ENCODE measurements at places on chromosomes 5 and 9.
A peak's percentile ranks its signal among the peaks of the same experiment; 100 is the strongest.

GRCh38 chr9:134165357-134166315 lies 1.3 kb upstream of the RNU6ATAC start:
- no peak for DNase-seq

- DNase-seq = no peak
These were observed 118.6 kb downstream of the SPEF2 start for GRCh38 chr5:35736280-35736679.

GRCh38 chr9:134052491-134052890 lies 15.3 kb downstream of the BRD3 start:
- no peak for DNase-seq

- no peak for DNase-seq
These were observed 291.4 kb downstream of the ARHGEF28 start for GRCh38 chr5:73917433-73917832.

DNA sequence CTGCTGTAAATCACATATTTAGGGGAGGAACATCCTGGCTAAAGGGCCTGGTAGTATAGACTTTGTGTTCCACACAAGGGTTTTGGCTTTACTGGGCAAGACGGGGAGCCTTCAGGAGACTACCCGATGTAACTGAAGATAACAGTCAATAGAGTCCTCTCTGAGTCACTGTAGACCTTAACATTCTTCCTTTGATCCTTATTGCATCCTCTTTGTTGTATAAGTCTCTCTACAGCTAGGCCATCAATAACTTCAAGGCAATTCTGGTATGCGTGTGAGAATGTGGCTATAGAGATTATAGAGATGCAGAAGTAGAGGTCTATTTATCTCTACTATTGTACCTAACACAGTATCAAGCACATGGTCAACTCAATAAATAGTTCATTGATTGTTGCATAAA lies 67.3 kb upstream of the STK32A start:
- DNase-seq = no peak

GRCh38 chr9:4066120-4066519 lies 233.7 kb downstream of the GLIS3 start:
- DNase-seq = no peak

DNA sequence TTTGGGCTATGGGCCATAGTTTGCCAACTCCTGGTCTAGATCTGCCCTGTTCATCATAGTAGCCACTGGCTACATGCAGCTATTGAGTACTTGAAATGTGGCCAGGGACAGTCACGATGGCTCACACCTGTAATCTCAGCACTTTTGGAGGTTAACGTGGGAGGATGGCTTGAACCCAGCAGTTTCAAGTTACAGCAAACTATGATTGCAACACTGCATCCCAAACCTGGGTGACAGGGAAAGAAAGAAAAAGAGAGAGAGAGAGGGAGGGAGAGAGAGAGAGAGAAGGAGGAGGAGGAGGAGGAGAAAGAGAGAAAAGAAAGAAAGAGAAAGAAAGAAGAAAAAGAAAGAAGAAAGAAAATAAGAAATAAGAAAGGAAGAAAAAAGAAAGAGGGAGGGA lies 5.1 kb upstream of the GMCL2 start:
- DNase-seq = no peak

DNA sequence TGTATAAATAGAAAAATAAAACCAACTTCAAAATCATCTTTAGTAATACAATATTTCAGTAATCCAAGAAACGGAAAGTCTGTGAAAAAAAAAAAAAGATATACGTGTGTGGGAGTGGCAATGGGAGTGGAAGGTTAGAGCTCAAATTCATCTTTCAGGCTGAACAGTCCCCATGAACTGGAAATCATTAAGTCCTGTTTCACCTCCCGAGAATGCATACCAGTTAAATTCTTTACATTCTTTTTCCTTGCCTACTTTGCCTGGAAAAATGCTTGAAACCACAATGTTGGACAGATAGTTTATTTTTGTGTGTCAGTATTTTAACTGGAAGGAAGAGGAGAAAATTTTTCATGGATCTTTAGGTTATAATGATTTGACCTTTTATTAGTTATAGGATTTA lies 166.8 kb downstream of the MUSK start:
- DNase-seq = peak; percentile 91

DNA sequence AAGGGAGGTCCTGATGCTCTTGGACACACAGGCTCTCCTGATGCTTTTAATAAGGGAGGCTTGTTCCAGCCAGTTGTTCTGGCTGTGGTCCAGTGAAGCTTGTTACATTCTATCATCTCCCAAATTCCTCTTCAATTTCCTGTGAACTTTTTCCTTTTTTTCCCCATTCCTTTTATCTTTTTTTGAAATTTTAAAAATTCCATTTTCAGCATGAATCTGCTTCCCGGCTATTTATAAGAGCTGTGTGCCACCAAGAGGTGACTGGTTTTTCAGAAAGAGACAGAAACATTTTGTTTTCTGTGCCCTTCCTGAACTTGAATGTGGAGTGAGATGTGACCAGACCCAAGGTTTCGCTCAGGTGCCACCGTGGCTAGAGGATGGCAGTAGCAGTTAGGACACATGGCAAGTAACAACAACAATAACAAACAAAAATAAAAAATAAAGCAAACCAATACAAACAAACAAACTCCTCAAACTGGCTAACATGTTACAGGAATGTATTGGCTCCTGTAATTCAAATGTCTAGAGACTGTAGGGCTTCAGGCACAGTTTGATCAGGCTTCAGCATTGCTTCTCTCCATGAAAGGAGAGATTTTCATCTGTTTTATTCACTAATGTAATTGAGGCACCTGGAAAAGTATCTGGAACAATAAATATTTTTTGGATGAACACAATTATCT lies 121.1 kb downstream of the BOD1 start:
- no peak for DNase-seq

DNA sequence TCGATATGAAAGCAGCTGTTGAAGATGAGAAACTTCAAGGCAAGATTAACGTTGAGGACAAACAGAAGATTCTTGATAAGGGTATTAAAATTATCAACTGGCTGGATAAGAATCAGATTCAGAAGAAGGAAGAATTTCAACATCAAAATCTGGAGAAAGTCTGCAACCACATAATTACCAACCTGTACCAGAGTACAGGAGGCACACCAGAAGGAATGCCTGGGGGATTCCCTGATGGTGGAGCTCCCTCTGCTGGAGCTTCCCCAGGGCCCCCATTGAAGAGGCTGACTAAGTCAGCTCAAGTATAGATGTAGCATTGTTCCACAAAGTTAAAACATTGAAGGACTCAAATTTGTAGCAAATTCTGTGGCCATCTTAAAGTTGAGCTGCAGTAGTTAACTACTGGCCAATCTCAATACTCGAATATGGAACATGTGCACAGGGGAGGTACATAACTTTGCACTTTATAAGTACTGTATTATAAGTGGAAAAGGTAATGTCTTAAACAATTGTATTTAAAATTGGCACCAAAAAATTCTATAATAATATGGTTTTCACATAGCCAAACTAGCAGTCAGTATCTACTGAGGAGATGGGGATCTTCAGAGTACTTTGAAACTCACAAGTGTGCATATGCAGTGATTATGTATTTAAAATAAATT lies 237.5 kb downstream of the CHSY3 start:
- DNase-seq = no peak

DNA sequence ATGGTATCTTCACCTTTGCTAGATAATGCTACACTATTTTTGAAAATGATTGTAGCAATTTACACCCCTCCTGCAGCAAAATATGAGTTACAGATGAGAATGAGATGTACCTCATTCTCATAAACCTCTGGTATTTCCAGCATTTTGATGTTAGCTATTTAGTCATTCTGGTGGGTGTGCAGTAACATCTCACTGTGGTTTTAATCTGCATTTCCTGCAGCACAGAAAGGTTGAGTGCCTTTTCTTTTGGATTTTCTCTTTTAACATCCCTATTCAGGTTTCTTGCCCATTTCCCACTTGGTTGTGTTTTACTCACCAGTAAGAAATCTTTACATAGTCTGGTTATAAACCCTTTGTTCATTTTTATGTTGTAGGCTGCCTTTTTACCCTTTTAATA lies 206.2 kb downstream of the NR3C1 start:
- no peak for DNase-seq

DNA sequence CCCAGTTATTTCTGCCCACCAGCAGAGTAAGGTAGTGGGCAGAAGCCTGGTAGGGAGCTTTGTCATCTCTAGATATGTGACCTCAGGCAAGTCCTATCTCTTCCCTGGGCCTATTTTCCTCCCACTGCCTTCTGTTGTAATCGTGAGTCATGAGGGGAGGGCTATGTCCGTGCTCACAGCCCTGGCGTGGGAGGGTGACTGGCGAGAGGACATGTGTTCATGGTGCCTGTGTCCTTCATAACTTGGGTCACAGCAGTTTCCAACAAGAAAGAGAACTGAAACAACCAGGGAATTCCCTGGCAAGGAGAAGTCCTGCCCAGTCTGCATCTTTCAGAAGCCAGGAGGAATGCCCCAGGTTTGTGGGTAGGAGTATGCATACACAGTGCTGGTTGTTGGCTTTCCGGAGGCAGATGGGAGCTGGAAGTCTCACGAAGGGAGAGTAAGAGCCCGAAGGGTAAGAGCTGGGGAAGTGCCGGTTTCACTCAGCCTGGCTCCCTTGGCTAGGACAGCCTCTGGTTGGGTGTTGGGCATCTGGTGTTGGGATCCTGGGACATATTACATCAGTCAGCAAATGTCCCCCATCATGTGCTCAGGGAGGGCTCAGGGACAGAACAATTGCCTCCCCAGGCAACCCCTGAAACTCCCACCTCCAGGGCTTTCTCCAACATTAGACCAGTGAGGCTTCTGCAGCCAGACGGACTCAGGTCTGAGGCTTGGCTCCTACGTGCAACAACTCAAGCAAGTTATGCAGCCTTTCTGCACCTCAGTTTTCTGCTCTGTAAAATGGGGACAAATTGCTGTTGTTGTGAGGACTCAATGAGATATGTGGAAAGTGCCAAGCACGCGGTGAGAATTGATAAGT lies 4.3 kb upstream of the TIFAB start:
- DNase-seq = no peak

DNA sequence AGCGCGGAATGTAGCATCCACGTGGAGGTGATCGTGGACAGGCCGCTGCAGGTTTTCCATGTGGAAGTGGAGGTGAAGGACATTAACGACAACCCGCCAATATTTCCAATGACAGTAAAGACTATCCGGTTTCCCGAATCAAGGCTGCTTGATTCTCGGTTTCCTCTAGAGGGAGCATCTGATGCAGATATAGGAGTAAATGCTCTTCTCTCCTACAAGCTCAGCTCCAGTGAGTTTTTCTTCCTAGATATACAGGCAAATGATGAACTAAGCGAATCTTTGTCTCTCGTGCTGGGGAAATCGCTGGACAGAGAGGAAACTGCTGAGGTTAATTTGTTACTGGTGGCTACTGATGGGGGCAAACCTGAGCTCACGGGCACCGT lies 598 bp downstream of the PCDHA2 start:
- no peak for DNase-seq

GRCh38 chr9:6133346-6134063 lies 82.1 kb upstream of the IL33 start:
- no peak for DNase-seq

DNA sequence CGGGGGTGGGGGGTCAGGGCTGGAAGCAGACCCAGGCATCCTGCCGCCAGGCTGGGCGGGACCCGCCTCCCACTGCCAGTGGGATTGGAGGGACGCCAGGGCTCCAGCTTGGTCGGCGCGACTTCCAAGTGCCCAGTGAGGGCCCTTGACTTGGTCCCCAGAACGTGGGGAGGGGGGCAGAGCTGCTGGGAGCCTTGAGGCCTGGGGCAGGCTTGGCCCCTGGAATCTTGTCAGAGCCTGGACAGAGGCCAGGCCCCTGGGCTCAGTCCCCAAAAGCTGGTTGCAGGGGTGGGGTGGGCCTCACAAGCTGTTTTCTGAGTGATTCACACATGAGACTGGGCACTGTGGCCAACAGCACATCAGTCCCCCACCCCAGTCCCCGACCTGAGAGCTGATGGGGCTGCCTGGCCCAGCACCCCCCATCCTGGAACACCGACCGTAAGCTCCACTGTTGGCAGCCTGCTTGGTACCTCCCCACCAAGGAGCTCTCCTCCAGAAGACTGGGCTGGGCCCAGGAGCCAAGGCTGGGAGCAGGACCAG lies 526 bp downstream of the CLIC3 start:
- no peak for DNase-seq

GRCh38 chr5:6273090-6273735 lies 105.1 kb downstream of the MED10 start:
- no peak for DNase-seq

DNA sequence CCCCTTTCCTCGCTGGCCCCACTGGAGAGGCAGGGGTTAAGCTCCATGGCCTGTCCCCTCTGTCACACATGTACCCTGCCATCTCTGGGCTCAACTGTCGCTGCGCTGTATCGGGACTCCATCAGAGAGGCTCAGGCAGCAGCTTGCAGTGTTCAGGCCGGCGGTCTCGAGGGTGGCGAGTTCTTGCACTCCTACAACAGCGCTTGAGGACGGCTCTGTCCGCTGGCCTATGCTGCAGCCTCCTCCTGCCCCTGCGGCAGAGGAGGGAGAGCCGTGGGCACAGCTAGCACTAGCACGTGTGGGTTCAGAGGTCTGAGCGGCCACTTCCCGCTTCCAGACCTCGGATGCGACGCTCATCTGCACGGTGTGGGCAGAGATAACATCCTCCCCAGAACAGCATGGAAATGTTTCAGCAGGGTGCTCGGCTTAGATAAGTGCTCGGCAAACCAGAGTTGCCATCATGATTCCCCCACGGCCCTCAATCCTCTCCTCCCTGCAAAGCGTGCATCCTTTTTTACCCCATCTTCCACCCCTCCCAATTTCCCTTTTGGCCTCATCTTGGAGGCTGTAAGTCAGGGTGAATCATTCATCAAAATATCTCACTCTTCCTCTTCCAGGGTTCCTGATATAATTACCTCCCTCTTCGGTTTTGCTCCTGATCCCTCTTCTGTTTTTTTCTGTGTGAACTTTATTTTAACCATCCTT lies 41.9 kb upstream of the FUBP3 start:
- DNase-seq = peak; percentile 3

- no peak for DNase-seq
These were observed 9.0 kb upstream of the KIF2A start for GRCh38 chr5:62296998-62297397.

DNA sequence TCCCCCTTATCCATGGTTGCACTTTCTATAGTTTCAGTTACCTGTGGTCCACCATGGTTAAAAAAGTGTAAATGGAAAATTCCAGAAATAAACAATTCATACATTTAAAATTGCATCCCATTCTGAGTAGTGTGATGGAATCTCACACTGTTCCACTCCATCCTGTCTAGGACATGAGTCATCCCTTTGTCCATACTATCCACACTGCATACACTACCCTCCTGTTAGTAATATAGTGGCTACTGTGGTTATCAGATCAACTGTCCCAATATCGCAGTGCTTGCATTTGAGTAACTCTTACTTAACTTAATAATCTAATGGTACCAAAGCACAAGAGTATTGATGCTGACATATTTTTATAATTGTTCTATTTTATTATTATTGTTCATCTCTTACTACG lies 100.7 kb downstream of the RAB3C start:
- no peak for DNase-seq

GRCh38 chr9:129816501-129817435 lies 7.2 kb downstream of the TOR1A start:
- no peak for DNase-seq

GRCh38 chr9:129620669-129621295 lies at the start of gene C9orf50:
Gene C9orf50, minus strand, starts transcription at chr9:129621101. Its CDS starts 527 bp downstream, at chr9:129620574.
- no peak for DNase-seq

All from fibroblast of skin of left quadriceps (primary cell).